Kidney epithelial cell (primary cell): ENCODE measurements at places on chromosomes 4 and X.

DNA sequence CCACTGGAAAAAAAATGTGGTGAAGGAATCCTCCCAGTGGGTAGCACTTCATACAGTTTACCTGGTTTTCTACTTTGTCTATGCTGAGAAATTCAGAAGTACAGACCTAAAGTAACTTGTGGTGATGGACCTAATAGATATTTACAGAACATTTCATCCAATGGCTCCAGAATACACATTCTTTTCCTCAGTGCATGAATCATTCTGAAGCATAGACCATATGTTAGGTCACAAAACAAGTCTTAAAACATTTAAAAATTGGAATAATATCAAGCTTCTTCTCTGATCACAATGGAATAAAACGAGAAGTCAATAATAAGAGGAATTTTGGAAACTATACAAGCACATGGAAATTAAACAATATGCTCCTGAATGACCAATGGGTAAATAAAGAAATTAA lies 450.1 kb upstream of the INTU start:
- no peak for DNase-seq

DNA sequence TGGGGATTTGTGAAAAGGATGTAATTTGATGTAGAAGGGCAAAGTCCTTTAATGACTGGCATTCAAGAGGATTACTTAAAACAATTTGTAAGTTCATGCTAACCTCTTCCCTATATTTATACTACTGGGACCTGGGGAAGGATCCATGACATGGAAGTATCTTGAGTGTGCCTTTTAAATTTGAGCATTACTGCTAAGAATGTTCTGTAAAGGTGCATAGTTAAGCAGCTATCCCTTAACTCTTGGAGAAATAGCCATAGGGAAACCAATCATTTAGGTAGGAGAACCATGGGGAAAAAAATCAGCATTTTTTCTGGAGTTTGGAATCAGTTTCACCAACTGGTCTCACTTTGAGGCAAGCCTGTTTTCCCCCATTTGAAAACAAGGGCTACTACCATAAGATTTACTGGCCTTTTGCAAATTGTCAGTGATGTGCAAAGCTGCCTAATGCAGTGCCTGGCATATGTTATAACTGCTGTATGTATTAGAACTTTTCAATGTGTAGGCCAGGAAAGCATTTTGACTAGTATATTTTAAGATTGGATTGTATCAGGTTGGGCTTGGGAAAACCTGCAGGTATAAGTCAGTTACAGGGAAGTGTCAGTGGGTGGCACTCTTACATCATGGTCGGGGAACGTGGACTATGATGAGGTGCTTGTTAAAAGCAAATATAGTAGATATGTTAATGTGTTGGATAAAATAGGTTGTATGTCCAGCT lies 72.1 kb downstream of the PRSS12 start:
- DNase-seq, result no peak

- DNase-seq, result no peak
Observed at GRCh38 chrX:153485396-153486080, 9.2 kb upstream of the BGN start.

GRCh38 chr4:127622621-127622920 lies 10.2 kb upstream of the INTU start:
- no peak for DNase-seq

GRCh38 chr4:183658362-183659028 lies 490 bp downstream of the RWDD4 start:
- DNase-seq, result no peak

- DNase-seq, result no peak
Observed at GRCh38 chr4:10629394-10629793, 55.2 kb downstream of the CLNK start.

- no peak for DNase-seq
Observed at GRCh38 chrX:55709735-55710134, 7.8 kb upstream of the RRAGB start.

- no peak for DNase-seq
Observed at GRCh38 chrX:40329616-40330015, 231.9 kb upstream of the BCOR start.

- DNase-seq, result peak; percentile 67
Observed at GRCh38 chr4:114077610-114078009, 98.2 kb upstream of the ARSJ start.

DNA sequence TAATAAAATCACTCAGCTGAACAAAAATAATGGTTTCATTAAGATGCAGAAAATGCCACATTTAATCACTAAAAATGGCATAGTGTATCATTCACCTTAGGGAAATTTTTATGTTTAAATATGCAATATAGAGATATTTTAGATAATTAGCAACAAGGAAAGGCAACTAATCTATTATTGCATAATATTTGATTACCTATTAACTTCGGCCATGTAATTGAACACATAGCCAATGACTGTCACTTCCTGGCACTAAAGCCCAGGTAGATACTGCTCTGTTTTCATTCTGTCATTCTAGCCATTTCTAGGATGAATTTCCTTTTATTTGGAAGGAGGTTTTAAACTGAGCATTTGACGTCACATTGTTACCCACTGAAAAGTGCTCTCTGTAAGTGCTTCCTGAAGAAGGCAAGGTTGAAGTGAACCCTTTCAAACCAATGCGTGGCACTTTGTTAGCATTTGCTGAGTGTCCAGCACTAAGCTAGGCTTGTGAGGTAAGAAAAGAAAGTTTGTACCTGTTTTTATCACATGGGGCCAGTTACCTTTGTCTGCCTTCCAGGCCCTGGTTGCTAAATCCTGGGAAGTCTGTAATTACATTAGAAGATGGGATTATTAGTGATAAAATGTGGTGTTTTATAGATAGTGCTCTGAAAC lies 67.8 kb upstream of the LSM6 start:
- DNase-seq, result no peak
